ENCODE measurements at places on chromosomes 11 and 22. TPM values are rescaled to one million over a fixed set of nuclear protein-coding genes. Genes with fewer than 3 reads are reported as not detected.

Gene CCDC87
- 0.14 TPM for total RNA-seq

Gene GLYAT
- not detected for total RNA-seq

Gene MS4A6A
- 66.0 TPM for total RNA-seq

Gene C1QTNF4
- total RNA-seq = 15.5 TPM

Gene RGL4
- not detected for total RNA-seq

DNA sequence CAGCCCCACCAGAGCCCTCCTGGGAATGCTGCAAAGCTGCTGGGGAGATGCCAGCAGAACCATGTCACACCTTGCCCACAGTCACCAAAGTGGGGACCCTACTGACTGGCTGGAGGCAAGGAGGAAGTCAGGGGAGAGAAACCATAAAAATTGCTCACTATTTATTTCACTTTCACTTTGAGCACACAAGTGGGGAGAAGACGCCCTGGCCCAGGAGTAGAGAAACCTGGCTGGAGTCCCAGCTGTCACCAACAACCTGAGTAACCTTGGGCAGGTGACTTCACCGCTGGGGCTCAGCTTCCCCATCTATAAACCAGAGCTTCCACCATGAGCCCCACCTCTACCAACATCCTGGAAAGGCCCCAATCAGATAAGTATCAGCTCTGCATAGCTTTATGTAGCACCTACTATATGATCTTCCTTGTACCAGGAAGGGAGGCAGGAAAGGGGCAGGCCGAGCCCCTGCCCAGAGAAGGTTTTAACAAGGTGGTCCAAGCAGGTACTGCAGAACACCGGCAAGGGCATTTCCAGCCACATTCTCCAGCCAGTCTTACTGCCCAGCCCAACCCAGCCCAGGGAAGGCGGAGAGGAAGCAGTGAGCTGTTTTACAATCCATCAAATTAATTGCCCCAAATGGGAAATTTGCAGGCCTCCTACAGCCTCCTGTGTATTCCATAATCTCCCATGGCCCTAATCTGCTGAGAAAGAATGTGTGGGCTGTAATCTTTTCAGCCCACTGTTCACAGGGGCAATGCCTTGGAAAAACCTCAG is 27.6 kb downstream of the PLEKHA7 start:
- no peak for DNase-seq

DNA sequence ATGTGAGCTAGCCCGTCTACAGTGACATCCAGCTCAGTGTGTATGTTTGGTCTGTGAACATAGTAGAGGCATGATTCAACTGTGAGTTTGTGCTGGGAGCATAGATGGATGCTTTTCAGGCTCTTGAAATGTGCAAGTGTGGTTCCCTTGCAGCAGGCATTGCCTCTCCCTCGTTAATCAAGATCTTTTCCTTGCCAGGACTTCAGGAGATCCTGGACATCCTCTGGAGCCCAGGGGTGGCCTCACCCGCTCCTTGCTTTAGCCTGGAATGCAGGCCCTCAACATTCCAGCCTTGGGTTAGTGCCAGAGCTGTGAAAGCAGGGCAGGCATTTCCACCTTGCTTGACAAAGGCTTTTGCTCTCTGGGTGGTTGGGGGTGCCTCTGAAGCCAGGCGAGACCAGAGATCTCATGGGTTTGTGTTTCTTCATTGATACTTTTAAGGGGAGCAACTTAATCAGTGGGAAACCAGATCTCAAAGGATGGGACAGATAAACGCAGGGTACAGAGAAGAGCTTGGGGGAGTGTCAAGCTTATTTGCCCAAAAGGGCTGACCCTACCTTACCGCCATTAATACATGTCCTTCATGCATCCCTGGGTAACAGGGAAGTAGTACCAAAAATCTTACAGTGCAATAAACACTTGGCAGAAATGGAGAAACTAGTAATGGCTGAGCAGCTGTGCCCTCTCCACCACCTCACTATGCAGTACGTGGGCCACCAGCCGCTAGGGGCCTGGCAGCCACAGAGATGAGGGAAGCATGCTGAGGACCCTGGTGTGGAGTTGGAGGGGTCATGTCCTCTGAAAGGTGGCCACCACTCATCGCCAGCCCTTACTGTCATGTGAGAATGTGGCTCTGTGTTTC is 72.1 kb downstream of the PTPRJ start:
- no peak for DNase-seq

GRCh38 chr11:31646216-31646615 is 136.6 kb downstream of the ELP4 start:
- DNase-seq = no peak

DNA sequence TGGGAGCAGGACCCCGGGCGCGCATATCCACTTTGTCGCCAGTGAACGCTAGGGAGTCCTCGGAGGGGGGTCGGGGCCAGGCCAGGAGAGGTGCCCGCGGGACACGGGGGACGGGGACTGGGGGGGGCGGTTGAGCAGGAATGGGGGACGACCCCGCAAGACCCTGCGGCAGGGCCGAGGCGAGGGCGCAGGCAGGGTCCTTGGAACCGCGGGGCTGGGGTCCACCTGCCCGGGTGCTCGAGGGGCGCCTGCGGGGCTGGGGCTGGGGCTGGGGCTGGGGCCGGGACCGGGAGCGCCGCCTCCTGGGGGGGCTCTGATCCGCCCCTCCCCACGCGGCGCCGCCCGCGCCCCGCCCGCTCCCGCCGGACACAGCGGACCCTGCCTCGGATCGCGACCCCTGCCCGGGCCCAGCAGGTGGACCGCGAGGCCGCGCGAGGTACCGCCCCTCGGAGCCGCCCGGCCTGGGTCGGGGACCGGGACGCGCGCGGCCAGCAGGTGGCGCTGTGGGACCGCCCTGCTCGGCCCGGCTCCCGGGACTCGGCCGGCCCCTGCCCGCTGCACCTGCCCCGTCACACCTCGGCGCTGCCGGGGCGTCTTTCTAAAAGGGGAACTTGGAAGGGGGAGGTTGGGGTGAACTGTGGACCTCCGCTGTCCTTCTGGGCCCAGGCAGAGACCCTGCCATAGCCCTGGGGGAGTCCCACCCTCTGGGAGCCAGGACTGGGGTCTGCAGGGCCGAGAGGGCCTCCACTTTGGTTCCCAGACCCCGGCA is 11.0 kb downstream of the CRELD2 start:
- DNase-seq = peak; percentile 80

DNA sequence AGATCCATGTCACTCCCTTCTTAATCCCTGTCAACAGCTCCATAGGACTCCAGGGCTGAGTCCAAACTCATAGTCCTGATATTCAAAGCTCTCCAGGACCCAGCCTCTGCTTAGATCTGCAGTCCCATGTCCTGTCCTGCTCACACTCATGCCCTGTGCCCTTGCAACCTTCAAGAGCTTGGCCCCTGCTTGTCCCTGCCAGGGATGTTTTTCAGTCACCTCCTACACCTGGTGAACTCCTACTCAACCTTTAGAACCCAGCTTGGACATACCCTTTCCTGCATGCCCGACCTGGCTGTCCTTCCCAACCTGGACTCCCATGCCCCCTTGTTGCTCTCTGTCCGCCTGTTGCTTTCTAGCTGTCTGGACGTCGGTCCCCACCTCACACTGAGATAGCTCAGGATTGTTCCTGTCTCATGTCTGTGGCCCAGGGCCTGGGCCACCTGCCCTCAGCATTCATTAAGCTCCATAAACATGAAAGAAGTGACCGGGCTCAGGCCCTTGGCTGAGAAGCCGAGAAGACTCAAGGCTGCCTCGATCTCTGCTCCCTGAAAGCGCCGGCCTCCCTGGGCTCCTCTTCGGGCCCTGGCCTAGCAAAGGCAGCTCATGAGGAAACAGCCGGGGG is 48.8 kb upstream of the RTL6 start:
- DNase-seq = no peak

DNA sequence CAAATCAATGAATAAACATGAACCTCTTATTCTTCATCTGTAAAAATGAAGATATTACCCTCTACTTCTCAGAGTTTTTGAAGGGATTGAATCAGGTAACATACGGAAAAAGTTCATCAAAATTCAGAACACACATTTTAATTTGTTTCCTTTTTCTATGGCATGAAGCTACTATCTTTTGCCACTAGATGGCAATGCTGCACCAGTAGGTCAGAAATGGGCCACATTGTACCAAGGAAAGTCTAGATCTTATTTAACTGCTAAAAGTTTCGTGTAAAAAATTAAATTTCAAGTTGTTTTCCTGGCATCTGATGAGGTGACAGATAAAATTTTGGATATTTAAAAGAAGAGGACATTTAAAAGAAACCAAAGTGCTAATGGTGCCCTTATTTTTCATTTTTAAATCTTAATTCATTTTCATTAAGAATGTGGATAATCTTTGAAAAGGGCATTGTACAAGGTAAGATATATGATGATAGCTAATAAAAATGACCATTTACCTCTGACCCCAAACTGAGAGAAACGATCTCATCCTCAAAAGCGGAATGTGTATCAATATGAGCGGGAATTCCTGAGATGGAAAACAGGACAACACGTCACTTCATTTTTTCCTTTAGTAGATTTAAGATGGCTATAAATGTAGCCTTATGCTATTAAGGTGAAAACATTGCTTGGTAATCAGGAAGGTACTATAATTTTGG is 16.1 kb downstream of the ALKBH8 start:
- DNase-seq = no peak

DNA sequence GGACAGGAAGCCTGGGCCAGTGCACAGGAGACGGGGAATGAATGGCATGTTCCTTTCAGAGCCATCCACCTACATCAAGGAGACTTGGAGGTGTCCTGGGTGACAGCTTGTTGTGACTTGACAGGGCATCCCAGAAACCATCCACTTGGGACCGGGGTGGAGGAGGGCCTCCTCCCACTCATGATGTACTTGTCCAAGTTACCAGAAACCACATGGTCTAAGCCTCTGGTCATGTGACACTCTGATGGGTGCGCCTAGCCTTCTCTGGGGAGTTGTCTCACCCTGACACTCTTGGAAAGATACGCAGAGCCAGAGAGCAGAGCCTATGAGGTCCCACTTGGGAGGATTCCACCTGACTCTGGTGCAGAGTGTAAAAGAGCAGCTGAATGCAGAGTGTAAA is 21.6 kb upstream of the FXYD6 start:
- DNase-seq = peak; percentile 34

- DNase-seq = peak; percentile 72
Measured at GRCh38 chr11:100687630-100688395, 725 bp downstream of the ARHGAP42 start.

GRCh38 chr11:6599881-6600390 is 3.5 kb downstream of the RRP8 start:
- DNase-seq = peak; percentile 64

GRCh38 chr22:42758931-42759629 is 38.4 kb upstream of the A4GALT start:
- no peak for DNase-seq

DNA sequence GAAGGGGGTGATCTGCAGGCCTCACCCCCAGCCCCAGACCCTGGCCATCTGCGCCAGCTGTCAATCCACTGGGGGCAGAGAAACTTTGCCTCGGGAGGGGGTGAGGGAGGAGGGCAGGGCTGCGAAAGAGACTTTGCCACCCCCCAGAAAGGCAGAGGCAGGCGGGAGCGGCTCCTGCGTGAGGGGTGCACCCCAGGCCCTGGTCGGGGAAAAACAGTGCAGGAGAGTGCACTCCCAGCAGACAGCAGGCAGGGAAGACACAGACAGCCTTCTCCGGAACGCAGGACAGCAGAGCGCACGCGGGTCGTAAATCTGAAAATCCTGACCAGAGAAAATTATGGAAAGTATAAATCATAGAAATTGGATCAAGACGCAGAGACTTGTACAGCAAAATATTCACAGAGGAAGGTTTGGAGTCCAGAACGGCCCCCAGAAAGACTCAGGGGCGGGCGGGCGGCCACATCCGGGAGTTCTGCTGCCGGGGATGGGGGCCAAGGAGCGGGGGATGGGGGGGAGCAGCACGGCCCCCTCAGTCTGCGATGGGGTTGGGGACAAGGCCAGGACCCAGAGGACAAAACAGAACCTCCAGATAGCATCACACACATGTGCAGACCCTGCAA is 8.0 kb upstream of the MRPL23 start:
- peak; percentile 71 for DNase-seq

GRCh38 chr11:66345316-66345649 is 379 bp upstream of the BRMS1 start:
- no peak for DNase-seq

DNA sequence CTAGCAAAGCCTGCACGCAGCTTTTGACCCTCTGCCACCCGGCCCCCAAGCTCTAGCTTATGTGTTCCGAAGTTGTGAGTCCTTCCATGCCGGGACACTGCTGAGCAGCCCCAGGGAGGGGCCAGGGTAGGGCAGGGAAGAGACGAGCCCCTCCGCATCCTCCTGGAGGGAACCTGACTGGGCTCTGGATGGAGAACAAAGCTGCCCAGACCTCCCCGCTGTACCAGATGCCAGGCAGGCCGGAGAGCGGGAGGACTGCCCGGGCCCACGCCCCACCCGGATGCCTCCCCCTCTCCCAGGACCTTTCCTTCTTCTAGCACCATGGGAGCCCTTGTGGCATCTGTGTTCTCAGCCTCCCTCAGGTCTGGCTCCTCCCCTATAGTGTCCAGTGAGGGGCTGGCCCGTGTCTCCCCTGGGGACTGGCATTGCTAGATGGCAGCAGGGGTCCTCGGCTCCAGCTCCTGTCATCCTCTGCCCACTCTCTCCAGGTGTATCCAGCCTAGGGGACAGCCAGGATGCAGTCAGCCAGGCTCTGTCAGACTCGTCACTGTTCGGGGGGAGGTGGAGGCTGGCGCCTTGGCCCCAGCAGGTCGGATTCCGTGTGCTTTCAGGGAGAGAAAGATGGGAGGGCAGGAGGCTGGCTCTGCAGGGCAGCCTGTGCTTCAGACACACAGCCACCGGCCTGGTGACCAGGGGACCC is 46.1 kb downstream of the ALX4 start:
- no peak for DNase-seq

GRCh38 chr11:133952199-133953190 is 4.3 kb downstream of the IGSF9B start:
- DNase-seq = no peak

DNA sequence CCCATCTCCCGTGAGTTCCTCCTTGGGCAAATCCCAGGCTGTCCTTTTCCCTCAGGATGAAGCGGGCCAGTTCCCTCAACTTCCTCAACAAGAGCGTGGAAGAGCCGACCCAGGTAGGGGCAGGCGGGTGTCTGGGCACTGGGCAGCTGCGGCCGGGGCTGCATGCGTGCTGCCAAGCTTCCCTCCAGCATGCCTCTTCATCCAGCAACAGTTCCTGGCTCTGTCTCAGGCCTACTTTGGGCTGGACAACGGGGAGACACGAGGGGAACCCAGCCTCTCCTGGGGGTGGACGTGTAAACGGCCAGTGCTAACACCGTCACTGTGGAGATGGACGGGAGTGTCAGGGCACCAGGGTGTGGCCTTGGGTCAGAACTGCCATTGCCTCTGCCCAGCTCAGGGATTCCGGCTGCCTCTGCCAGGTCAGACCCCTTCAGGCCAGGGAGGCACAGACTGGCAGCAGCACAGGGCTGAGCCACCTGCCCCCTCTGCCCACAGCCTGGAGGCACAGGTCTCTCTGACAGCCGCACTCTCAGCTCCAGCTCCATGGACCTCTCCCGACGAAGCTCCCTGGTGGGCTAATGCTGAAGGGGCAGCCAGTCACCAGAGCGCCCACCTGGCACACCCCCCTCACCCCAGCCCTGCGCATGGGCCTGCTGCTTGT is 1.9 kb upstream of the RAB1B start:
- no peak for DNase-seq

- peak; percentile 53 for DNase-seq
Measured at GRCh38 chr22:30045901-30046715, 34.2 kb upstream of the HORMAD2 start.

All from sigmoid colon (tissue), 7 donors.